Kasumi-1 (cell line): ENCODE measurements at places on chromosomes 4 and X.
A peak's percentile ranks its signal among the peaks of the same experiment; 100 is the strongest.

DNA sequence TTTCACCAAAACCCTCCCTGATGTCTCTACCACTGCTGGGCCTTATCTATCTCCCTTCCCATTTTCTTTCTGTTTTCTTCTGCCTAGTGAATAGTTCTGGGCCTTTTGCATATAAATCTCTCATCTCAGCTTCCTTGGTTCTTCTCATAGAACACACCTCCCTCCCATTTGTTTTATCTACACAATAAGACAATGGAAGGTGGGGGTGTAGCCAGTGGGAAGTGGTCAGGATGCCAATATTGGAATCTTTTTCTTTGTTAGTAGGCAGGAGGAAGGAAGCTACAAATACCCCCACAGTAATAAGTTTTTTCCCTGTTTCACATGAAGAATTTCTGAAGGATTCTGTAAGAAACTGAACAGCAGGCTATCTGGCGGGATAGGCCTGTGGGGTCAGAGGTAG, 30.9 kb upstream of the RHOH start:
- DNase-seq, result no peak

DNA sequence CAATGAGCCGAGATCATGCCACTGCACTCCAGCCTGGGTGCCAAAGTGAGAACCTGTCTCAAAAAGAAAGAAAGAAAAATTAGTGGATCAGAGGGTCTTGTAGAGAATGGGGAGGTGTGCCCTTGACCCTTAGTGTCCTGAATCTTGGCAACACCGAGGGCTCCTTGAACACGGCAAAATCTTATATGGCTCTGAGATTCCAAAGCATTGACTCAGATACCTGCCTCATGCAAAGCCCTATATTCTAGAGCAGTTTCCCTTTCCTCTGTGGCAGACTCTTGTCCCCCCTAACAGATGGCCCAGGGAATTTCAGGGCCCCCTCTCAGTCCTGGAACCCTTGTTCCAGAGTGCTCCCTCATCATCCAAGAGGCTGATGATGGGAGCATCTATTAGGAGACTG, 6.8 kb downstream of the CLDN2 start:
- no peak for DNase-seq

- no peak for DNase-seq
Observed at GRCh38 chrX:129585691-129586090, 45.6 kb downstream of the OCRL start.

- no peak for DNase-seq
Observed at GRCh38 chr4:77538574-77539157, 67.0 kb upstream of the CXCL13 start.

DNA sequence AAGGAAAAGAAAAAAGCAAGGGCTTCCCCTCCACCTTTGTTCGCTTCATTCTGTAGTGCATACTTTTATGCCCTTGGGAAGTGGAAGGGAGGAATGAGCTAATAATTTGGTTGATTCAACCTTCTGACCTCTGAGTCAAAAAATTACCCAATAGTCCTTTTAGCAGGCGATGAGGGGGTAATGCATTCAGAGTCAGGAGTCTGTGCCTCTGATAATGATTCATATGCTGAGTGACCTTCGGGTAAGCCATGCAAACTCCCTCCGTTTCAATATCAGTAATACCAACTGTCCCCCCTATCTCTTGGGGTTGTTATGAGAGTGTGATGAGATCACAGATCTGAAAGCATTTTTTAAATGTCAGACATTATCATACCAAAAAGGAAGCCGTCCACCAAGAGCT, 41.6 kb upstream of the ACSL4 start:
- no peak for DNase-seq

DNA sequence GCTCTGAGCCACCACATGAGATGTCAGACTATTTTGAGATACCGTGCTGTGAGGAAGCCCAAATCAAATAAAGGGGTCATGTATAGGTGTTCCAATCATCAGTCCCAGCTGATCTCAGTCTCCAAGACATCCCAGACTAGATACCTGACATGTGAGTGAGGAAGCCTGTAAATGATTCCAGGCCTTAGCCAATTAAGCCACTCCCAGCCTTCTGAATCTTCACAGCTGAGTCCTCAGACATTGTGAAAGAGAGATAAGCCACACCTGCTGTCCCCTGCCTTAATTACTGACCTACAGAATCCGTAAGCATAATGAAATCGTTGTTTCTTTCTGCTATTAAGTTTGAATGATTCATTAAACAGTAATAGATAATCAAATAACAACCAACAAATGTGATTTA, 671.4 kb downstream of the ZNF674 start:
- no peak for DNase-seq

DNA sequence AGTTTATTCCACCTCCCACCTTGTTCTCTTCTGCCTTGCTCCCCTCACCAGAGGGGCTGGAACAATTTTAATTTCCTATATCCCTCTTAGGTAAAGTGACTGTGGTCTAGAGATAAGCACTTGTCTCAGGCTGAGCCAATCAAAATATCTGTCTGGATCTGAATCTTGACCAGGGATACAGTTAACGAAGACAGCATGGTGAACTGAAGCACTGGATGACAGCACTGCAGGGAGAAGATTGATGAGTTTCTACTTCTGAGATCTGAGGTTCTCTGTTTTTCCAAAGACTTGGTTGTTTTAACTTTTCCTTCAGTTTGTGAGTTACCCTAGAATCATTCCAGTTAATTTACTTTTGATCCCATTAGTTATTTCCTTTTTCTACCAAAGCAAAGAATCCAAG, 13.2 kb downstream of the GNPDA2 start:
- DNase-seq, result no peak

- DNase-seq, result no peak
Observed at GRCh38 chr4:101122019-101122418, 225.3 kb downstream of the PPP3CA start.

DNA sequence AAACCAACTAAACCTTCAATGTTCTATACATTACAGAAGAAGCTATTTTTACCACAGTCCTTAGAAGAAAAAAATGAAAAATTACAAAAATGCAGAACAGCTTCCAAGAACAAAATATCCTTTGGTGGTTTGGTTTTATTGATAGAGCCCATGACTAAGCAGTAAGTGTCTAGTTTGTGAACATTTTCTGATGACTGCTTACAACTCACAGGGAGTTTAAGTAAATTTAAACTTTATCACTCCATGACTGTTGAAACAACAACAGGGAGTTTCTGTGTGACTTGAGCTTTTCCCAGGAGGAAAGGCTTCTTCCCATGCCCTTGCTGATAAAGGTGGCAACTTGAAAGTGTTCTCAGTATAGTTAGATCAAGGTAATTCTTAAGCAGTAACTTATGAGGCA, 2.9 kb downstream of the PF4 start:
- DNase-seq, result no peak

GRCh38 chr4:42371305-42372252, 25.7 kb upstream of the SHISA3 start:
- DNase-seq, result peak; percentile 61

DNA sequence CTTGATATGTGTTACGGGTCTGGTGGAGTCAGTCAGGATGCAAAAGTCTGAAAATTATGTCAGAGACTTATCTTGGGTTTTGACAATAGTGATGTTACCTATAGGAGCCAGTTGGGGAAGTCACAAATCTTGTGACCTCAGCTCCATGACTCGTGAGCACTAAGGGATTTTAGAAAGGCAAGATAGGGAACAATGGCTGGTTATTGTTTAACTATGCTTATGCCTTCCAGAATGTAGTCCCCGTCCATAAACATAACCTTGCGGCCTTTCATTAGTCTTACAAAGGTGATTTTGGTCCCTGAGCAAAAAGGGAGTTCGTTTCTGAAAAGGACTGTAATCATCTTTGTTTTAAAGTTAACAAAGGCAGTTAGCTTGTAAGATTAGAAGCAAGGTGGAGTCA, 23.9 kb upstream of the GATB start:
- no peak for DNase-seq

- DNase-seq, result peak; percentile 68
Observed at GRCh38 chrX:119729408-119730201, 28.8 kb upstream of the SOWAHD start.

DNA sequence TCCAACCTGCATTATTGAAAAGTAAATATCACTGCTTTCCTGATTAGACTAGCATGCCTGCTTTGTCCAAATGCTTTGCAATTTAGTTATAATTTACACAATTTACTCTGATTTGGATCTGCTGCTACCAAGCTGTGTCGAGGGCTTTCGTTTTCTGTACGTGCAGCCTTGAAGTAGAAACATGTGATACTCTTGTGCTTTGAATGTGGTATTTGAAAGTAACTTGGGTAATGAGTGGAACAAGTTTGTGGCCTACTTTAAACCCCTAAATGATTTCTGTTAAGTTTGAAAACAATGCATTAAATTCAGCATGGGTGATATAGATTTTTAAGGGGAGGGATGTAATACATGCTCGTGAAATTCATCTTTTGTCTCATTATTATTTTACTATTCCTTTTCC, 240.7 kb downstream of the IQCM start:
- DNase-seq, result no peak

DNA sequence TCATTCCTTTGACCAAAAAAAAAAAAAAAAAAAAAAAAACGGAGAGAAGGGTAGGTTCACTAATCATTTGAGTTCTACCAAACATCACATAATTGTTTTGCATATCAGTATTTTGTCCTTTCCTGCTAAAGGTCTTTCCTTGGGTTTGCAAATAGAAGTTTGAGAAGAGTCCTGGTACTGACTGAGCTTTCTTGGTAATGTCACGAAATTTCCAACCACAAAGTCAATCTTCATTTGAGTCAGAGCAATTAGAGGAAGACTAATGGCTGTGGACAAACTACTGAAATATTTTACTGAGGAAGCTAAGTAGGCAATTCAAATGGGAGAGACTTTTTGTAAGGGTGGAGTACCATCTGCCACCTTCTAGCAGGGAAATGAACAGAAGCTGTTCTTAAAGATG, 21.7 kb upstream of the CD40LG start:
- no peak for DNase-seq

- no peak for DNase-seq
Observed at GRCh38 chr4:39825741-39826231, 127.8 kb downstream of the UBE2K start.

- no peak for DNase-seq
Observed at GRCh38 chrX:11451151-11451550, 157.9 kb downstream of the AMELX start.

GRCh38 chrX:40084471-40085101, 13.2 kb downstream of the BCOR start:
- DNase-seq, result no peak
